ENCODE measurements at places on chromosomes 13 and 19. TPM values are rescaled to one million over a fixed set of nuclear protein-coding genes. Genes with fewer than 3 reads are reported as not detected.
A peak's percentile ranks its signal among the peaks of the same experiment; 100 is the strongest.

DNA sequence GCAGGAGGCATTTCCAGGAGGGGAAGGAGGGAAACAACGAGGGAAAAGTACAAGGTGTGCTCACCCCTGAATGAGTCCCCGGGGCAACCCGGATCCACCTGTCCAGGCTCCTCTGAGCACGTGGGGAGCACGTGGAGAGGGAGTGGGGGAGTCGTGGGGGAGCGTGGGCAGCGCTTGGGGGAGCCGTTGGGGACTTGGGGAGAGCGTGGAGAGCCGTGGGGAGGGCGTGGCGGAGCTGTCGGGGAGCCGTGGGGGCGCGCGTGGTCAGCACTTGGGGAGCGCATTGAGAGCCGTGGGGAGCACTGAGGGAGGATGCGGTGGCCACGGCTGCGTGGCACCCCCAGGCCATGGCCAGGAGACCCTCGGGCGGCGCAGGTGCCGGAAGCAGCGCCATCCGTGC lies 52.8 kb downstream of the IRS2 start:
- DNase-seq = no peak

GRCh38 chr13:37747071-37747612 lies 122.4 kb downstream of the TRPC4 start:
- DNase-seq = no peak

- DNase-seq = no peak
These were observed 933.1 kb downstream of the DIAPH3 start for GRCh38 chr13:59230484-59231264.

DNA sequence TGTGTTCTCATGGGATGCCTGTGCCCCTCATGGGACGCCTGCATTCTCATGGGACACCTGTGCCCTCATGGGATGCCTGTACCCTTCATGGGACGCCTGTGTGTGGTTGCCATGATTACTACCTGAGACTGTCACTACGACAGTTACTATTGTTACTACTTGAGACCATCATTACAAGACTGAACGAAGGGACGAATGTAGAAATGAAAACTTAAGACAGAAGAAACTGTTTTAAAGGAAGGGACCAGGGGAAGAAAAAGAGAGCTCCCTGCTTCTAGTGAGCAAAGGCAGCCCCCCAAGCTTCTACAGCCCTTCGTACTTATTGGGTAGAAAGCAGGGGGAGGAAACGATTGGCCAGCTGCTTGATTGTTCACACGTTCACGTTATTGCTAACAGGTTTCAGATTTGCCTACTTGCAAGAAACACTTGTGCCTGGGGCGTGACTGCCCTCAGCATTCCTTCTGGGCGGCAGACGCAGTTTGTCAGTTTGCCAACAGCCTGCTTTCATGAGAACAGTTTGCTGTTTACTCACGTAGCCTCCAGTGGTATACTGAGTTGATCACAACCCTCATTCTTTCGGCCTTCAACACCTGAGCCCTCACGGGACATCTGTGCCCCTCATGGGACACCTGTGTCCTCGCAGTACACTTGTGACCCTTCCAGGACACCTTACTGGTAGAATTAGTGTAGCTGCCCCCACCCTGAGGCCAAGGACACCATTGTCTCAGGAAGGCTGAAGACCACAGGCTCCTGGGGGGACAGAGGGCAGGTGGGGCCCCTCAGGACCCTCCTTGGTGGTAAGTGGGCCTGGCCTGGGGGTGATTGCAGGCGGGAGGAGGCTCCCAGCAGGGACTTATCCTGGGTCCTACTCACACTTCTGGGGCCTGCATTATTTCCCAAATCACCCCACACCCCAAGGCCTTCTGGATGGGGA lies 2.5 kb upstream of the S1PR4 start:
- DNase-seq = no peak

- no peak for DNase-seq
These were observed 474.0 kb downstream of the FOXO1 start for GRCh38 chr13:40192452-40192851.

DNA sequence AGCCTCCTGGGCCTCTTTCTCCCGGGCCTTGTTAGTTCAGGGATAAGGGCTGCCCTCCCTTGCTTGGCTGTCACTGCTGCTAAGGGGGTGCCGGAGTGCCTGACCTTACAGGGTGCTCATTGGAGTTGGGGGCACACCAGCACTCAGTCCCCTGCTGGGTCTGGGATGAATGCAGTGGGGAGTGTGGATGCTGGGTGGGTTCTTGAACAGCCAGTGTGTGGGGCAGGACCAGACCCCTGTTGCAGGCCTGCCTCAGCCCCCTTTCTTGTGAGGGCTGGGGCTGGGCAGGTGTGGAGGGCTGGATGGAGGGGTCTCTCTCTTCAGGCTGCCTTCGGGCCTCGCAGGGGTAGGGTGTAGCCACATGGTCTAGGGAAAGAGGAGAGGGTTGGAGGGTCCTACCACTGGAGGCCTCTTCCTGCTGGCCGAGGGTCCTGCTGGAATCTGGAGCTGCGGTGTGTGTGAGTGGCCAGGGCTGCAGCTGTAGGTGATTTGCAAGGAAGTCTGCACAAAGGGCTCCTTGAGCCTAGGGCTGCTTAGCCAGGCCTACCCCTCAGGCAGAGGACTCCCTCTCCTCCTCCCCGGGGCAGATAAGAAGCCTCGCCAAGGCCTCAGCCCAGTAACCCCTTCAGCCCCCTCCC lies 3.2 kb downstream of the CEBPA start:
- DNase-seq = peak; percentile 60

DNA sequence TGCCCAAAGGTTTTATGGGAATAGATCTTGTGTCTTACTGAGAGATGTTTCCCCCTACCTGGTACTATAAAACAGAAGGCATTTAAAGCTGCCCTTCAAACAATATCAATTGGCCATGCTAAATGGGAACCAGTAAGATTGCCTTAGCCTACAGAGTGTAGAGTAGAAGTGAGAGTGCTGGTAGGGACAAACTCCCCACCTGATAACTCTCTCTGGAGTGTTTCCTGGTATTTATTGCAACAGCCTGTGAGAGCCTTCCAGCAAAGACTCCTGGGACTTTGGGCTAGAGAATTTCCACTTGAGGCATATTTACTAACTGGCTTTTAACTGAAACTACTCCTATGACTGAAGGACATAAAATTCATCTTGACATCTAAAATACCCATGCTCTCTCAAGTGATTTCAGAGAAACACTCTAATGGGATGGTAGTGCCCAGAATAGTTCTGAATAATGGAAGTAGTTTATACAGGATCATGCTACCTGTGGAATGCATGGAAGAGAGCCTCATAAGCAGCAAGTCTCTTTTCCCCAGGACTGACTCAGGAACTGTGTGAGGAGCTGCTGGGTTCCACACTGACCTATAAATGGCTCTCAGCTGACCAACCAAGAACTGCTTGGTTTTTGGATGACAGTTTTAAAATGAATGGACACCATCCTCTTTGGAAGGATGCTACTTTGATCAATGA lies 132.7 kb upstream of the SLITRK5 start:
- DNase-seq = no peak

DNA sequence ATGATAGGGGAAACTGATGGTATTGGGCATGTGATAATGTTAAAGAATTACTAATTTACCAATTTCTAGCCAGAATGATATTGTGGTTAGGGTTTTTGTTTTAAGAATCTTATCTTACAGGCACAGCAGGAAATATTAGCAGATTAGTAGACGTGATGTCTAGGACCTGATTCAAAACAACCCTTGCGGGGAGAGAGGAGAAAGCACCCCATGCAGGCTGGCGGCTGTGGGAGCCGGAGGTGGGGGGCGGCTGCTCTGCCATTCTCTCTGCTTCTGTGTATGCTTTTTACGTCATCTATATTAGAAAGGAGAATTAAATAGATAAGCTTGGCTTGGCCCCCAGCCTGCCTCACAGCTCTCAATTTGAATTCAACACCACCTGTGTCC lies 41.5 kb downstream of the MLLT1 start:
- no peak for DNase-seq

Gene SPC24
- polyA plus RNA-seq = 13.0 TPM

Gene CBARP
- polyA plus RNA-seq = 0.36 TPM

Gene C19orf33
- polyA plus RNA-seq = 704 TPM

Gene KIR3DL1
- polyA plus RNA-seq = not detected

Gene PINLYP
- 10.8 TPM for polyA plus RNA-seq

All from sigmoid colon (tissue), 7 donors.